RWPE1 (cell line): ENCODE measurements at places on chromosomes 13 and 19.

- DNase-seq: no peak
These were observed 11.4 kb downstream of the AKAP8 start for GRCh38 chr19:15368051-15368632.

DNA sequence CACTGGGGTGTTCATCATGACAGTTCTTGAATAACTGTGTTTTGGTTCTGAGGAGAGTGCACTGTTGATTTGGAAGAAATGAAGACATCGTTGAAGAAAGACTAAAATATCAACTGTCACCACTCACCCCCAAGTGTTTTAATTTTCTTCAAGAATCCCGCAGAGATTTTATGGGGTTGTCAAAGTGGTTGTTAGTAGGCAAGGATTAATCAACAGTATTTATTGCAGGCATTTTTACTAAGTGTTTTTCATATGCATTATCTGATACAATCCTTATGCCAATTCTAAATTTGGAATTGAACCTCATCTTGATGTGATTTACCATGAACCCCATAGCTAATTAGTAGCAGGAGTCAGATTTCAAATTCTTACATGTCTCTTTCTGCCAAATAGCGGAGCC is 63.7 kb upstream of the OBI1 start:
- no peak for DNase-seq

DNA sequence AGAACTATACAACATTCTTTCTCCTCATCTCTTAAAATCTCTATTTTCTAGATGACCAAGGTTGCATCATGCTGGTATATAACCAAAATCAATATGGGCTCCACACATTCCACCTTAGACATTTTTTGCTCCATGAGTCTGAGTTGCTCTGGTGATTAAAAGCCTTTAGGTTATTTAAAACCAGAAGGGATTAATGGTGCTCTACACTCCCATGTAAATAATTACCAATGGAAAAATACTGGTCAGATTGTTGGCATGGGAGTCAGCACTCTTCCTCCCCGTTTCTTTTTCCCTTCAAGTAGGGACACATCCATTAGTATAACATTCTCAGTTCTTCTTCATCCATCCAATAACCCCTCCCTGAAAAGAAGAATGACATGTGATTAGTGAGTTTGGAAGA is 747.7 kb downstream of the PCDH17 start:
- no peak for DNase-seq

GRCh38 chr19:29946645-29947044 is 4.6 kb downstream of the URI1 start:
- DNase-seq: no peak
